ENCODE measurements at places on chromosomes 1 and 21.

- DNase-seq, result no peak
These were observed 615 bp upstream of the MRPS15 start for GRCh38 chr1:36464605-36465393.

DNA sequence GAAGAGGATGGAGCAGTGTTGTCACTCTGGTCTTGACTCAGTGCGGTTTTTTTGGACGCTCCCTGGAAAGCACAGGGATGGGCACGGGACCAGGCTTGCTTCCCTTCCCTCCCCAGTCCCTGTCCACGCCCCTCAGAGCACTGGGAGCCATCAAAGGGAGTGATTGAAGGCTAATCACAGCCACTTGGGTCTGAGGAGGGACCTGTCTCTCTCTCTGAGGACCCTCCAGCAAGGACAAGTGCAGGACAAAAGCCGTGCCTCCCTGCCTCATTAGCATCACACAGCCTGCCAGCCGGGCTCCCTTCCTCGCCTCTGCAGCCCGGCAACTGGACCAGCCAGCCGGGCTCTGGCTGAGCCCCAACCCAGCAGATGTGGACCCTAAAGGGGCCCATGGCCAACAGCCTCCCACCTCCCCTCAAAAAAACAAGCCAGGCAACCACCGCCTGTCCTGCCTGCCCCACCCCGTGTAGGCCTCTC, 18.6 kb upstream of the PDZK1IP1 start:
- peak; percentile 65 for DNase-seq

DNA sequence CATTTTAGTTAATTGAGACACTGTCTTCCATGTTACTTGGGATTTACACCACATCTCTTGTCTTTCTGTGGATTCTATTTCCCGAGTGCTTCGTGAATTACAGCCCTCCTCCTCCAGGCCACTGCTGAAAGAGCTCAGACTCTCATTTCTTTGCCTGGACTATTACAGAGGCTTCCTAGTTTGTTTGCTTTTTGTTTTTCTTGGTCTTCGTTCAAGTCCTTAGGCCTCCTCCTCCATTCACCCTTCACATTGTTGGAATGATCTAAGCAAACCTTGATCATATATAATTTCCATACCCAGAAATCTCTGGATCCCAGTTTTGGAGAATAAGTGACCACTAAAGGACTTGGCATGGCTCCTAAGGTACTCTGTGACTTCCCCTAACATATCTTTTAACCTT, 94.1 kb downstream of the CNIH3 start:
- DNase-seq, result no peak

DNA sequence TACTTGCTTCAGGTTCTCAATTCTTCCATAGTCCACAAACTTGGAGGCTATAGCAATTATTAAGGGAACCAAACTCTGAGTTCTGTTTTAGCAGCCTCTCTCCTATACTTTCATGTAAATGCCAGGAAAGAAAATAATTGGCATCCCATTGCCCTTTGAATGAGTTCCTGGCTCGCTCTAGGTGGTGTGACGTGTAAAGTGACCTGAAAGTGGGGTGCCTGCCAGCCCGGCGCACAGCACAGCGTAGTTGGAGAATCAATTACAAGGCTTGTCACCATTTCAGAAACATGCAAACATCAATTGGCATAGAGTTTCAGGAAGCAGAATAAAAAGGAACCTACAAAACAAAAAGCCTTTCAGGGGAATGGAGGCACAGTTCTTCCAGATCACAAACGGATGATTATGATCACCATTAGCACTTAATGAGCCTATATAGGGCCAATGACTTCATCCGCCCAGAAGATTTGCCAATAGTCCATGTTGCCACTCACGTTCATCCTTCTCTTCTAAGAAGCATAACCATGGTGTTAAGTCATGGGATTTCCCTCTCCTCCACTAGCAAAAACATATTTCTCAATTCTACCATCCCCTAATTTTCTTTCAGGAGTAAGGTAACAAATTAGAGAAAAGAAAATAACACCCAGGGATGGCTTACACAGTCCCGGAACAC, 354.6 kb upstream of the ADGRL2 start:
- no peak for DNase-seq

DNA sequence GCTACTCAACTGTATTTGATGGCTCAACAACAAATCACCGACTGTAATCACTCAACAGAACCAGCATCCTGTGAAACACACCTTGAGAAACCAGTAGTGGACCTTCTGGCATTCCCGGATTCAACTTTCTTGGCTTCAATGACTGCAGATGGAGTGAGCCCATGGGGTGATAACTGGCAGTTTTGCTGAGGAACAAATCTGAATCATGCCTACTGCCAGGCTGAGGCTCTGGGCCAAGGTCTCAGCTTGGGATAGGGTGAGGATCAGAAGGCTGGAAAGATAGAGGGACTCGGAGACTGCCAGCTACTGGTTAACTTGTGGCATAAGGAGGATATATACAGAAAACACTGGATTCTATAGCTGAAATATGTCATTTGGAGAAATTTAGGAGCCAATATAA, 63.5 kb upstream of the DIRAS3 start:
- DNase-seq, result no peak

- peak; percentile 60 for DNase-seq
These were observed 40.9 kb downstream of the LGR6 start for GRCh38 chr1:202234331-202235002.

- DNase-seq, result no peak
These were observed 55.9 kb downstream of the CAMSAP2 start for GRCh38 chr1:200794506-200795065.

- no peak for DNase-seq
These were observed 22.6 kb downstream of the GPR157 start for GRCh38 chr1:9106286-9106685.

DNA sequence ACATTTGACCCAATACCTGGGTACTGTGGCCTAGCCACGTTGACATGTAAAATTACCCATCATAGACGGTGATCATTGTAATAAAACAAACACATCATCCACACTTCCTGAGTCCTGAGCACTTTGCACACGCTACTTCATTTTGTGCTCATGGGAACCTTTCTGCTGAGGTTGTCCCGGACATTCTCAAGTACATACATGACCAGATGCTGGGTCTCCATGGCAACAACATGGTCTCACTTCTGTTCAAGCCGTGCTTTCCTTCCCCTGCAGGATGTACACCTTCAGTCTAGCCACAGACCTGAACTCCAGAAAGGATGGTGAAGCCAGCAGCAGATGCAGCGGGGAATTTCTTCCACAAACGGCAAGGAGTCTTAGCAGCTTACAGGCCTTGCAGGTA, 22.7 kb downstream of the UBASH3A start:
- DNase-seq, result no peak

GRCh38 chr1:198681252-198681651, 42.4 kb downstream of the PTPRC start:
- no peak for DNase-seq

DNA sequence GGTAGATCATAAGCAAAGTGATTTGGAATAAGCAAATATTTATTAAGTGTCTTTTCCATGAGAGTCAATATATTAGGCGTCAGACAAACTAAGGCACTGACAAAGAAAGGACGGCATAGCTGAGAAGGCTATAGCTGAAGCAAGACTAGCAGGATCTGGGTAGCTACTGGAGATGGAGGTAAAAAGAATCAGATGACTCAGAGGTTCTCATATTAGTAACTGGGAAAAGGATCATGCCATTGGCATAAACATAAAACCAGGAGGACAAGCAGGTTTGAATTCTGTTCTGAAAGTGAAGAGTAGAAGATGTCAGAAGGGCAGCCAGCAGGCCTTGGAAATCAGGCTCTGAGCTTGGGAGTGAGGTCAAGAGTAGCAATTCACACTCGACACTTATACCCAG, 531.9 kb downstream of the PTPRC start:
- peak; percentile 5 for DNase-seq

DNA sequence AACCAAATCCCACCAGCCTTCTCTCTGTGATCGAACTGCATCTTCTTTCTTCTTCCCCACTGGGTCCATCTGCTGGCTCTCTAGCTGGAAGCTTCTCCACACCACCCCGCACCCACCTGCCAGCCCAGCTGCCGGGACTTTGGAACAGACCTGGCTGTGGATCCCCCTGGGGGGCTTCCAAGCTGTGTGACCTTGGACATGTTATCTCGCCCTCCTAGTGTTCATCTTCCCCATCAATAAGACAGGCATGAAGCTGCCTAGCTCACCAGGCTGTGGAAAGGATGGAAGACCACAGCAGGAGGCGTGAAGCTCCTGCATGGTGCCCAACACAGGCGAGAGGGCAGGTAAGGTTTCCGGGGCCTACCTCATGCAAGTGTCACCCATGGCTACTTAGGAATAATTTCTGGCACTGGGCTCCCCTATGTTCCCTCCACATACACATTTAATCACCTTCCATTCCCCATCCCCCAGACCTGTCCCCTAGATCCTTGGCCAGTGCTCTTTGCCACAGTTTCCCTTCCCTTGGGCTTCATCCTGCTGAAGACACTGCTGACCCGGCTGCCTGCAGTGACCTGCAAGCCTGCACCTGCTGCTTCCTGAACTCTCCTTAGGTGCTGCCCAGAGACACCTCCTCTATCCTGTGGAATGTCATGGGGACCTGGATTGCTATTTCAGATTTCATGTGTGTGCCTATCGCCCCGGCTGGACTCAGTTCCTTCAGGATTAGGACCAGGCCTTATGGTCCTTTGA, 13.2 kb upstream of the C2CD2 start:
- DNase-seq, result no peak

DNA sequence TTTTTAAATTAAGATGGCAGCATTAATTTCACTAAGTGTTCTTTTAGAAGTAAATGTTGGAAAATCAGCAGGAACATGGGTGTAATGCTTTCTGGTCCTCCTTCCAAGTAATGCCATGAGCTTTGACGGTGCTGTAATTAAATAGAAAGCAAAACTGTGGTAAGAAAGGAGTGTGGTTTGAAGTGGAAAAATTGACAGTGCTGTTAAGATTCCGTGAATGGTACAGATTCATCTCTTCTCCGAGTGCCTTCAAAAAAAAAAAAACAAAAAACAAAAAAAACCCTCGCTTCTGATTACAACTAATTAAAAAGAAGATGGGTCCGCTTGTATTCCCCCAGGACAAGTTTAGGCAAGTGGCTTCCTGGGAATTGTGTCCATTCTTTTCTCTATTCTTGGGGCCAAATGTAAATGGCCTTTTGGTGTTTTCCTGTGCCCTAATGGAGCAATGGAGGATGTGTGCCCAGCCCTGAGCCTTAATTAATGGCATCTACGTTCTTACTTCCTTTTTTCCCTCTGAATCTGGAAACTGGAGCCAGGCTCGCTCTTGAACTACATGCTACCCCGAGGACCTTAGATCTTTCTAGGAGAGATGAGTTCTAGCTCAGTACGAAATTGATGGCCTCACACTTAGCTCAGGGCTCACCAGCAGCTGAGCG, 5.1 kb downstream of the LMO4 start:
- no peak for DNase-seq

DNA sequence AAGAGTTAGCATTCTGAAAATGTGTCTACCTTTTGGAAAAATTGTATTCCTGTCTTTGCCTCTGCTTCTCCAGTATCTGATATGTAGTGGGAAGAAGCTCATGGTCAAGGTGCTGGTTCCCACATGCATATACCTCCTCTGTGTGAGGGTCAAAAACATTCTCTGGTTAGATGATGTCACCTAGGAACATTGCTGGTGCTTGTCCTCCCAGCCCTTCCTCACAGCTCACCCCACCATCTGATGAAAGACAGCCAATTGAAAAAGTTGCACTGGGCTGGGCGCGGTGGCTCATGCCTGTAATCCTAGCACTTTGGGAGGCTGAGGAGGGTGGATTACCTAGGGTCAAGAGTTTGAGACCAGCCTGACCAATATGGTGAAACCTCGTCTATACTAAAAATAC, 154.4 kb downstream of the NR5A2 start:
- no peak for DNase-seq

GRCh38 chr21:34782506-34783360, 113.9 kb downstream of the CLIC6 start:
- DNase-seq, result peak; percentile 49

GRCh38 chr1:186564582-186564981, 103.7 kb upstream of the PDC start:
- no peak for DNase-seq

- DNase-seq, result no peak
These were observed 29.9 kb downstream of the PCSK9 start for GRCh38 chr1:55069280-55069679.
